CD8-positive, alpha-beta memory T cell (primary cell): ENCODE measurements at places on chromosomes 1 and 21. TPM values are rescaled to one million over a fixed set of nuclear protein-coding genes. Genes with fewer than 3 reads are reported as not detected.

DNA sequence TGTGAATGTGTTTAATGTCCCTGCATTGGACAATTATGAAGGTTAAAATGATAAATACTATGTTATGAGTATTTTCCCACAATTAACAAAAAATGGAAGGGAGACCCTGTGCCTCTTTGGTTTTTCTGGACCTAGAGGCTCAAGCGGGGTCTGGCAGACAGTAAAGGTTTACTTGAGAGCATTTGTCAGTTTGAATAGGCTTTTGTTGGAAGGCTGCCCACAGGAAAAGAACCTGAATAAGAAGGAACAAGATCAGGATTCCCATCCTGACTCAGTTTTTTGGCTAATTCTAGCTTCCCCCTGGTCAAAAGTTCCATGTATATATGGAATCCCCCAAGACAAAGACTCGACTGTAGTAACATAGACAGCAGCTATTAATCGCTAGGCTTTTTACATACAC, 150.9 kb upstream of the JUN start:
- no peaks in the 10 kb centered on the region for H3K27me3 ChIP-seq
- peaks cover 17% of the 10 kb centered on the region for H3K4me1 ChIP-seq
- no peak for DNase-seq
- H3K36me3 ChIP-seq = no peaks in the 10 kb centered on the region
- H3K4me3 ChIP-seq = no peak overlapping the region
- no peak overlapping the region for H3K27ac ChIP-seq

GRCh38 chr1:6260961-6261614, at the start of gene GPR153:
Gene GPR153 (minus strand): TSS chr1:6261098. CDS start chr1:6254905, 6,193 bp downstream.
- H3K4me1 ChIP-seq = peaks cover 4% of the 10 kb centered on the region
- no peaks in the 10 kb centered on the region for H3K36me3 ChIP-seq
- H3K4me3 ChIP-seq = peak within 1 kb of the TSS; percentile 19
- peaks cover 6% of the 10 kb centered on the region for H3K27me3 ChIP-seq
- no peak within 1 kb of the TSS for H3K27ac ChIP-seq

DNA sequence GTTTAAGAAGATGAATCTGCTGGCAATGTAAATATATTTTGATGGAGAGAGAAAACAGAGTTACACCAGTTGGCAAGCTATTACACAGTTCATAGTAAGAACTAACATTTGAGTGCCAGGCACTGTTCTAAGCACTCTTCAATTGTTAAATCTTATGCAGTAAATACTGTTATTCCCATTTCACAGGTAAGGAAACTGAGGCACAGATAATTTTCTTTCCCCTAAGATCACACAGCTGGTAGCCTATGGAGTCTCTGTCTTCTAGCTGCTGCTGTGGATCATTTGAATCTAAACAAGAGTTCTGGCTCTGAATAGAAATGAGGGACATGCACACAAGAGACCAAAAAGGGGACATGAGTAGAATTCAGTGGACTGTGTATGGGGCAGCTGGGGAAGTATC, 8.0 kb downstream of the ANGPTL1 start:
- no peaks in the 10 kb centered on the region for H3K4me1 ChIP-seq
- H3K27ac ChIP-seq = no peak overlapping the region
- no peak overlapping the region for H3K4me3 ChIP-seq
- no peaks in the 10 kb centered on the region for H3K27me3 ChIP-seq

DNA sequence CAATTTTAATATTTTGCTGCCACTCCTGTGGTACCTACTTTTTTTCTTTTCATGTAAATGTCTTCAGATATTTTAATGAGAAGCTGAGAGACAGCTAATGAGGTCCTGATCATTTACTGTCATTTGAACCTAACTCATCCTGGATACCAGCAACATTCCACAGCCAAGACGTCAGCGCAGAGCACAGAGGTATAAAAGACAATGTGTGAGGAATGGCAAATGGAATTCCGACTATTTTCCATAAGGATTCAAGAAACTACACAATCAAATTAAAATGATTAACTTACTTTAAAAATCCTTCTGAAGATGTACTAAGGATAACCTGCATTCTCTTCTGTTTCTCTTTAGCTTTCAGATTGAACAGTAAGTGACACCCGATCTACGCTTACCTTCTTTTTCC, 38.8 kb downstream of the HEATR1 start:
- no peak for DNase-seq
- H3K27me3 ChIP-seq = no peaks in the 10 kb centered on the region
- peaks cover 54% of the 10 kb centered on the region for H3K36me3 ChIP-seq
- H3K27ac ChIP-seq = no peak overlapping the region

DNA sequence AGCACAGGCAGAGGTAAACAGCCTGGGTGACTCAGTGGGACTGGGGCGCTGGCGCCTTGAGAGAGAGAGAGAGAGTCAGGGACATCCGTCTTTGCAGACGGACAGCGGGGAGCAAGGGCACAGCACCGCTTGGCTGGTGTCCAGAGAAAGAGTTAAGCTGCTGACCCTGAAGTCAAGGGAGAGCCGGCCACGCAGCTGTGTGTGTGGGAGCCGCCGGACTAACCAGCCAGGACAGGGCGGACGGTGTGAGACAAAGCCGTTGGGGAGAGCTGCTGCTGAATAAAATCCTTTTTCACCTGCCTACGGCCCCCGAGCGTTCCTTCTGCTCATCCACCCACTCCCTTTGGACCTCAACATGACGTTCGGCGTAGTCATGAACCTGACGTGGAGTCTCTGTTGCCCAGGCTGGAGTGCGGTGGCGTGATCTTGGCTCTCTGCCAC, 14.5 kb downstream of the CFAP74 start:
- H3K27ac ChIP-seq = no peak overlapping the region
- no peak for DNase-seq
- H3K4me3 ChIP-seq = no peak overlapping the region
- H3K36me3 ChIP-seq = no peaks in the 10 kb centered on the region

DNA sequence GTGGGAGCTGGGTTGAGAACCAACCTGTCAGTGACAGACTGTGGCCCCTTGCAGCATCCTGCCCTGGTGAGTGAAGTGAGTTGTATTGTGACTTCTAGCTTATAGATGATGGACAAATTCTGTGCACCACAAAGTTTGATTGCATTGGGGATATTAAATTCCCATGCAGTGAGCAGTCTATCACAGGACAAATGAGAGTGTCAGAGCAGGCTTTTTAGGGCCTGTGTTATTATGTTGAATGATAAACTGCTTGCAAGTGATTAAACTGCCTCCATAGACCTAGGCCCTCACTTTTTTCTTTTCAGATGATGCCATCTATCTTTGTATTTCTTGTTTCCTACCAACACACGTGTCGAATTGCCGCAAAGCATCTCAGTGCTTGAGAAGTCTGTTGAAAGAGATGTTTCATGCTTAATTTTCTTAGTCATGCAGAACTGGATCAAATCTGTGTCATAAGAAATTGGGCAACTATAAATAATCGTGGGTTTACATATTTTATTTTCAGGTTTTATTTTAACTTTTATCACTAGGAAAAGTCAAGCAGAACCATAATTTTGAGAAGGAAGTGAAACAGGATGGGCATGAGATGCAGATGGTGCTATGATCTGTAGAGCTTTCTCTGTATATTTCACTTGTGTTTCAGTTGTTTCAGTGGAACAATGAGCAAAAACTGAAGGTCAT, 199.2 kb downstream of the S1PR1 start:
- H3K27ac ChIP-seq = no peak overlapping the region
- no peak overlapping the region for H3K4me3 ChIP-seq
- H3K4me1 ChIP-seq = no peaks in the 10 kb centered on the region
- no peaks in the 10 kb centered on the region for H3K36me3 ChIP-seq

NPR1 gene
- not detected for polyA plus RNA-seq
